Lower leg skin (tissue), 4 donors: ENCODE measurements at places on chromosomes 5 and 9. TPM values are rescaled to one million over a fixed set of nuclear protein-coding genes. Genes with fewer than 3 reads are reported as not detected.

The CMYA5 gene
- 6.4 TPM for total RNA-seq

The MAMDC4 gene
- 1.4 TPM for total RNA-seq

The PLEKHG4B gene
- total RNA-seq, result 0.17 TPM

The LCN12 gene
- total RNA-seq, result not detected

The C1QTNF3 gene
- 7.9 TPM for total RNA-seq

The CDH10 gene
- total RNA-seq, result not detected

The ZNG1C gene
- total RNA-seq, result 12.1 TPM

The OLFM1 gene
- total RNA-seq, result 15.0 TPM

The C9orf152 gene
- 4.1 TPM for total RNA-seq

The CYLC2 gene
- total RNA-seq, result not detected

The FABP6 gene
- total RNA-seq, result not detected

The RNF180 gene
- 13.9 TPM for total RNA-seq

The SH3PXD2B gene
- total RNA-seq, result 28.4 TPM

The ANKRD18B gene
- total RNA-seq, result 5.5 TPM

The PCDHGA9 gene
- 6.8 TPM for total RNA-seq

The KIF24 gene
- total RNA-seq, result 1.3 TPM

The CAST gene
- total RNA-seq, result 415 TPM

The FST gene
- 7.0 TPM for total RNA-seq

The PTGR1 gene
- total RNA-seq, result 40.6 TPM

The PRELID1 gene
- 114 TPM for total RNA-seq

The MLANA gene
- total RNA-seq, result 6.3 TPM

The DMRT3 gene
- total RNA-seq, result 0.55 TPM

The TEX48 gene
- not detected for total RNA-seq

The ACOT12 gene
- total RNA-seq, result 1.1 TPM

The SV2C gene
- total RNA-seq, result 0.23 TPM

The NDFIP1 gene
- total RNA-seq, result 25.8 TPM

The DAB2IP gene
- total RNA-seq, result 67.1 TPM

The PARP8 gene
- total RNA-seq, result 4.8 TPM

The DOCK8 gene
- 5.1 TPM for total RNA-seq

The AK1 gene
- 24.3 TPM for total RNA-seq

The PCDHGC5 gene
- 1.7 TPM for total RNA-seq

The PCDHA9 gene
- 0.07 TPM for total RNA-seq

The TRUB2 gene
- total RNA-seq, result 13.9 TPM

The SLC30A5 gene
- 56.8 TPM for total RNA-seq

The PCDHA3 gene
- not detected for total RNA-seq

The SPAAR gene
- total RNA-seq, result 1.2 TPM

The PTGES gene
- 14.4 TPM for total RNA-seq

The CDKN2B-AS1 gene
- total RNA-seq, result 0.49 TPM

The CDC20B gene
- not detected for total RNA-seq

The CPLANE1 gene
- total RNA-seq, result 9.0 TPM

The ADAMTSL2 gene
- total RNA-seq, result 0.32 TPM

The DNM1 gene
- 9.9 TPM for total RNA-seq

The GRIA1 gene
- total RNA-seq, result 0.08 TPM

The TMEM252 gene
- total RNA-seq, result not detected

The ERAP2 gene
- 8.7 TPM for total RNA-seq

The PCDH1 gene
- 85.1 TPM for total RNA-seq

The COL23A1 gene
- total RNA-seq, result 2.7 TPM

The ITK gene
- total RNA-seq, result 0.78 TPM

The IFNB1 gene
- not detected for total RNA-seq
